Naive thymus-derived CD8-positive, alpha-beta T cell (primary cell): ENCODE measurements at places on chromosomes 5 and 9. TPM values are rescaled to one million over a fixed set of nuclear protein-coding genes. Genes with fewer than 3 reads are reported as not detected.

Gene ANKRD34B
- polyA plus RNA-seq, result not detected

- no peaks in the 10 kb centered on the region for H3K36me3 ChIP-seq
- H3K4me3 ChIP-seq, result peak overlapping the region; percentile 94
- peak overlapping the region; percentile 94 for H3K27ac ChIP-seq
- H3K27me3 ChIP-seq, result no peaks in the 10 kb centered on the region
- peaks cover 29% of the 10 kb centered on the region for H3K4me1 ChIP-seq
Measured at GRCh38 chr5:180090098-180090768, 18.7 kb upstream of the RNF130 start.

Gene CYLC2
- polyA plus RNA-seq, result not detected

Gene SPINK4
- not detected for polyA plus RNA-seq

- H3K4me1 ChIP-seq, result no peaks in the 10 kb centered on the region
- H3K27ac ChIP-seq, result no peak overlapping the region
- H3K4me3 ChIP-seq, result no peak overlapping the region
- no peak for DNase-seq
Measured at GRCh38 chr5:98454904-98455303, 318.6 kb upstream of the RGMB start.

Gene TAF11L5
- polyA plus RNA-seq, result not detected

GRCh38 chr5:6748142-6748541, 34.9 kb downstream of the TENT4A start:
- no peaks in the 10 kb centered on the region for H3K27me3 ChIP-seq
- peaks cover 14% of the 10 kb centered on the region for H3K4me1 ChIP-seq
- H3K36me3 ChIP-seq, result peaks cover 14% of the 10 kb centered on the region
- no peak overlapping the region for H3K27ac ChIP-seq
- no peak overlapping the region for H3K4me3 ChIP-seq
- no peak for DNase-seq

GRCh38 chr5:127313847-127314473, 23.4 kb downstream of the MEGF10 start:
- H3K27me3 ChIP-seq, result peaks cover 6% of the 10 kb centered on the region
- H3K4me1 ChIP-seq, result no peaks in the 10 kb centered on the region
- peak; percentile 33 for DNase-seq

DNA sequence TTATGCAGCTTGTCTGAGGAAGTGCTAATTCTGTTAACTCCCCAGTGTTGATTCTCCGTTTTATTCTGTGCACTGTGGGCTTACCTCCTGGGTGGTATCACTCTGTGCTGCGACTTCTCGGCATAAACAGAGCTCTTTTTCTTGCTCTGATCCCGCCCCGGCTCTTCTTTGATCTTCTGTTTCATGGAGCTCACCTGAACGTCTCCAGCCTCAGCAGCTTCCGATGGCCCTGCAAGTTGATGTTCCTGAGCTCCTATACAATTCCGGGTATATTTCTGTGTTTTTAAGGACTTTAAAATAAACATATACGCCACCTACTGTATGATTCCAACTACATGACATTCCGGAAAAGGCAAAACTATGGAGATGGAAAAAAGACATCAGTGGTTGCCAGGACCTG, 110.8 kb downstream of the TENT4A start:
- H3K27me3 ChIP-seq, result peaks cover 8% of the 10 kb centered on the region
- peaks cover 14% of the 10 kb centered on the region for H3K4me1 ChIP-seq
- H3K27ac ChIP-seq, result no peak overlapping the region

DNA sequence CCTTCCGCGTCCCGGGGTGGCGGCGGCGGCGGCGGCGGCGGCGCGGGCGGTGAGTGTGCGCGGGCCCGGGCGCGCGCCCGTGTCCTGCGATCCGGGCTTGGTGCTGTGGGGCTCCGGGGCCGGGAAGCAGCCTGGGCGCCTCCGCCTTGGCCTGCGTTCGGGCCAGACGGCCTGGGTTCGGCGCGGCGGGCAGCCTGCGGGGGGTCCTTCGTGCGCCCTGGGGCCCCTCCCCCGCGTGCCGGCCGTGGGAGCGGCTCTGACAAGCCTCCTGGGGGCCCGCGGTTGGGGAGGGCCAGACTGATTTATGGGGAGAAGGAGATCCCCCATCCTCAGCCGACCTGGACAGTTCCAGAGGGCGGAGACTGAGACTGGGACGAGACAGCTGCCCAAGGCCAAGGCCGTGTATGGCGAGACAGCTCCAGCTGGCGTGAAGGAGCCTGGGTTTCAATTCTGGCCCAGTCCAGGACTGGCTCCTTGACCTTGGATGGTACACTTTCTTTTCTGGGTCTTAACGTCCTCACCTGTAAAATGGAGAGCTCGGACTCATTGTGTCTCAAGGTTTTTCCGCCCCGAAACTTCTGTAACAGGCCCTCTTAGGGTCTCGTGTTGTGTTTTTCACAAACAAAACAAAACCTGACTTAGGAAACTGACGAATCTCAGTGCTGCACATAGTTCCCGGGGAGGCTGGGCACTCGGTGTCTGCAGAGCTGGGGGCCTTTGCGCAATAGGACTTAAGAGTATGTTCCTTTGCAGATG, 603 bp downstream of the TMEM268 start:
- peak overlapping the region; percentile 90 for H3K27ac ChIP-seq
- no peaks in the 10 kb centered on the region for H3K27me3 ChIP-seq
- H3K4me1 ChIP-seq, result peaks cover 55% of the 10 kb centered on the region
- DNase-seq, result peak; percentile 37

DNA sequence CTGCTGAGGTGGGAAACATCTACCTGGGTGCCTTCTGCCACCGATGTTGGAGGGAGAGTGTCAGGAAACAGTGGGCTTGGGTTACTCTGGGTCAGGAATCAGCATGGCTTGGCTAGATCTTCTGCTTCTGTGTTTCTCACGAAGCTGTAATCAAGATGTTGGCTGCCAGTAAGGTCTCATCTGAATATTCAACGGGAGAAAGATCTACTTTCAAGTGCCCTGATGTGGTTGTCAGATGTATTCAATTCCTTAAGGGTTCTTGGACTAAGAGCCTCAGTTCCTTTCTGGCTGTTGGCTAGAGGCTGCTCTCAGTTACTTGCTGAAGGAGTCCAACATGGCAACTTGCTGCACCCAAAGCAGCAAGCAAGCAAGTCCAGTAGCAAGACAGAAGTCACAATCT, 41.9 kb upstream of the STOM start:
- DNase-seq, result no peak
- no peak overlapping the region for H3K4me3 ChIP-seq
- H3K27ac ChIP-seq, result no peak overlapping the region
- H3K36me3 ChIP-seq, result peaks cover under 1% of the 10 kb centered on the region

GRCh38 chr9:25350011-25350410, 328.2 kb downstream of the TUSC1 start:
- no peak overlapping the region for H3K27ac ChIP-seq
- DNase-seq, result no peak
- H3K27me3 ChIP-seq, result no peaks in the 10 kb centered on the region
- no peak overlapping the region for H3K4me3 ChIP-seq
- H3K4me1 ChIP-seq, result no peaks in the 10 kb centered on the region
- H3K36me3 ChIP-seq, result no peaks in the 10 kb centered on the region

DNA sequence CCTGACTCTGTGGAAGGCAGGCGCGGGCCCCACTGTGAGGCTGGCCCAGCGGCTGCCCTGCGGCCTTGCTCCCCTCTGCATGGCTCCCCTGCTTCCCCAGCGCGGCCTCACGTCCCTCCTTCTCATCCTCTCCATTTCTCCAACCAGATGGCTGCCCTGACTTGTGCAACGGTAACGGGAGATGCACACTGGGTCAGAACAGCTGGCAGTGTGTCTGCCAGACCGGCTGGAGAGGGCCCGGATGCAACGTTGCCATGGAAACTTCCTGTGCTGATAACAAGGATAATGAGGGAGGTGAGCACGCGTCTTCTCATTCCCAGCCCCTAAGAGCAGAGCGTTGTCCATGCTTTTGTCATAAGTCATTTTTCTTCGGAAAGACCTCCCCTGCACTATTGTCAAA, 129.0 kb upstream of the WWC1 start:
- H3K4me1 ChIP-seq, result no peaks in the 10 kb centered on the region
- H3K27ac ChIP-seq, result no peak overlapping the region
- no peak for DNase-seq
- no peak overlapping the region for H3K4me3 ChIP-seq
- H3K27me3 ChIP-seq, result no peaks in the 10 kb centered on the region

Gene OCLN
- polyA plus RNA-seq, result 0.14 TPM

DNA sequence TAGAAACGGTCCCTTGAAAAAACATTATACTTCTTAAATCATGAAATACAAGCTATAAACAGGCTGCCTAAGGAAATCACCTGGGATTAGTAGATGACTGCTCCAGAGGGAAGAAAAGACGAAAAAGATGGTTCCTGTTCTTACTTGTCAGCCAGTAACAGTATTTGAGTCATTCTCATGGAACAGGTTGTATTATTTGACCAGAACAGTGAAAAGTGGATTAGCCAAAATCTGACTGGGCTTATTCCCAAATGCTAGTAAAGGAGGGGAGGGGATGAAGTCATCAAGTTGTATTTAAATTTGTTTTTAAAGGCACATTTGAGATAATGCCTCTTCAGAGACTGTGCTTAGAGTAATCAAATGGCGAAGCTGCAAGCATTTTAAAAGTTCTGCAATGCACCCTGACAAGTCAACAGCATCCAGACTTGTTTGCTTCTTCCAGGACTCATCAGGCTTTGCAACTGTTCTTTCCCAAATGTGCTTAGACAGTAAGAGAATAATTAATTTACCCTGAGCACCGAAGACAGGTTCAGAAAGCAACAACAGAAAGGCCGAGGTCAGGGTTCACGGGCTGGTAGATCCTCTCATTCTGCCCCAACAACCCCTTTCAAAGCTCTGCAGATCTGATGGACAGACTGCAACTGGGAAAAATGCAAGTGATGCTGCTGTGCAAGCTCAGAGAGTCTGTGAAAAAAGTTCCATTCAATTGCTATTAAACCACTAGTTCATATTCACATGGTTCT, 800.6 kb downstream of the KCTD16 start:
- DNase-seq, result no peak
- H3K27me3 ChIP-seq, result no peaks in the 10 kb centered on the region
- H3K36me3 ChIP-seq, result no peaks in the 10 kb centered on the region
- no peak overlapping the region for H3K4me3 ChIP-seq

- peak overlapping the region; percentile 62 for H3K4me3 ChIP-seq
- no peaks in the 10 kb centered on the region for H3K36me3 ChIP-seq
- peaks cover 10% of the 10 kb centered on the region for H3K4me1 ChIP-seq
Measured at GRCh38 chr5:58891086-58891970, 308.5 kb downstream of the RAB3C start.
